ENCODE measurements at places on chromosomes 5 and 9. TPM values are rescaled to one million over a fixed set of nuclear protein-coding genes. Genes with fewer than 3 reads are reported as not detected.

DNA sequence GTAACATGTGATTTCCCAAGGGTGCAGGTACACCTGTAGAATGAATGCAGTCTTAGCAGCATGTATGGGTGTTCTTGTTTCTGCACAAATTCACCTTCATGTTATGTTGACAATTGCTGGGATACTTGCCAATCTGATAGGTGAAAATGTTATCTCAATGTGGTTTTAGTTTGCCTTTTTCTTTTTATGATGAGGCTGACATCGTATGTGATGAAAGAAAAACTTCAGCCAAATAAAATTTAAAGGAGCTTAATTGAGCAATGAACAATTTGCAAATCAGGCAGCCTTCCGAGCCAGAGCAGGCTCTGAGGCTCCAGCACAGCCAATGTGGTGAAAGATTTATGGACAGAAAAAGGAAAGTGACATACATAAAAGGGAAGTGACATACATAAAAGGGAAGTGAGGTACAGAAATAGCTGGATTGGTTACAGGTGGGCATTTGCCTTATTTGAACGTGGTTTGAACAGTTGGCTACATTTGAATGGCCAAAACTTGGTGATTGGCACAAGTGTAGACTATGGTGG is 10.5 kb downstream of the TAL2 start:
- DNase-seq = no peak

GRCh38 chr5:7794823-7795222 is 56.1 kb downstream of the CFAP90 start:
- DNase-seq = no peak

- DNase-seq = no peak
These were observed 650 bp downstream of the ELP1 start for GRCh38 chr9:108933231-108933717.

SPDL1 gene
- 4.9 TPM for total RNA-seq

DNA sequence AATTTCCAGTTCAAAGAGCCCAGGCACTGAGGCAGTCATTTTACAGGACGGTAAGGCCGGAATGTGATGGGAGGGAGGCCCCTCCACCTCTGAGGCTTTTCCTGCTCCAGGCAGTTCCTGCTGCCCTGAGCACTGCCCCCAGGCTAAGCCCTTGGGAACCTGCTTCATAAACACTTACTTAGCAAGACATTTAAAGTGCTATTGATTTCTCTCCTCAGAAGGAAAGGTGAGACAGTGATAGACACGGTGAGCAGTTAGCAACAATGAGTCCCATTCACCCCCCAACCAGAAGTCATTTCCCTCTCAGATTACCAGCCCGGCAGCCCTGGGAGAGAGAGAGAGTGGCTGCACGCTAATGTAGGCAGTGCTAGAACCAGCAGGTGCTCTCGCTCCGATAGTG is 462.5 kb downstream of the SPOCK1 start:
- no peak for DNase-seq

GLDC gene
- total RNA-seq = 1.1 TPM

GRCh38 chr5:166719991-166720390 is 1571.5 kb upstream of the WWC1 start:
- no peak for DNase-seq

DNA sequence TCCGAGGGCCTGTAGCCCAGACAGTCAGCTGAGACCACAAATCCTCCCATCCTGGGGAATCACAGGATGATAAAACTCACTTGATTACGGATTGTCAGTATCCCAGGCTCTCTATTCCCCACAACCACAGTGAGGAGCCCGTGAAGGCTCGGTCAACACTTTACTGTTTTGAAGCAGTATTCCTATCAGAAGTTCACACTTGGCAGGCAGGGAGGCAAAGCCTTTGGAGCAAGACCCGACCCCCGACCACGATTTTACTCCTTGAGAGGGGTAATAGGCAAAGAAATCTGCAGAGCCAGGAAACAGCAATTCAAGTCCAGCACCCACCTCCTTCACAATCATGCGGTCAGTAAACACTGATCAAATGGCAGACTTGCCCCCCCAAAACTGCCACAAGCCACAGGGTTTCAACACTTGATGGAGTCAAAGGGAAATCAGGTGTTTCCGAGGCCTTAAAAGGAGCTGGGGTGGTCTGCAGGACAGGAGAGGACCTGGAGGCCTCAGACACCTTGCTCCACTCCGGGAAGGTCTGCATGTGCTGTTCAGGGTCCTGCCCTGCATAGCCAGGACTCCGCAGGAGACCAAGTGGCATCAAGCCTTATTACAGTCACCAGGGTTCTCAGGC is 25.2 kb downstream of the BICD2 start:
- no peak for DNase-seq

DNA sequence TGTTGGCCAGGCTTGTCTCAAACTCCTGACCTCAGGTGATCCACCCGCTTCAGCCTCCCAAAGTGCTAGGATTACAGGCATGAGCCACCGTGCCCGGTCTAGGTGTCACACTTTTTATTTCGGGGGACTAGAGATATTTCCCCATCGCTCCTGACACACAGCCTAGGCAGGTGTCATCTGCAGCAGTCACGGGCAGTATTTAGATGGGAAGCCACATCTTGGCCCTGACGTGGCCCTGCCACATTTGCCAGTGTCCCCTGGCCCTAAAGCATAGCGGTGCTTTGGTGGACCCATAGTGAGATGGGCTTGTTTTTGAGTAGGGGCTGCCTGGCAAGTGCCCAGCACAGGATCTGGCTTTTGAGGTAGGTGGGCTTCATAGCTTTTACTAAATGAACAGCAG is 45.0 kb upstream of the LRRTM2 start:
- DNase-seq = no peak

CDH9 gene
- total RNA-seq = not detected

DNA sequence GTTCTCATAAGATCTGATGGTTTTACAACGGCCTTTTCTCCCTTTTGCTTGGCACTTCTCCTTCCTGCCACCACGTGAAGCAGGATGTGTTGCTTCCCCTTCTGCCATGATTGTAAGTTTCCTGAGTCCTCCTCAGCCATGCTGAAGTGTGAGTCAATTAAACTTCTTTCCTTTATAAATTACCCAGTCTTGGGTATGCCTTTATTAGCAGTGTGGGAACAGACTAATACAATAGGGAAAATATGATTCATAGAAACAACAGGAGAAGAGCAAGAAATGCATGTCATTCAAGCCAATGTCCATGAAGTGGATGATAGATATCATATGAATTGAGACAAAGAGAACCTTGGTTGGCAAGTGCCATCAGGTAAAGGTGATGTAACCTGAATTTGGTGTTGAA is 128.3 kb upstream of the HAPLN1 start:
- DNase-seq = no peak

NSG2 gene
- total RNA-seq = not detected

DNA sequence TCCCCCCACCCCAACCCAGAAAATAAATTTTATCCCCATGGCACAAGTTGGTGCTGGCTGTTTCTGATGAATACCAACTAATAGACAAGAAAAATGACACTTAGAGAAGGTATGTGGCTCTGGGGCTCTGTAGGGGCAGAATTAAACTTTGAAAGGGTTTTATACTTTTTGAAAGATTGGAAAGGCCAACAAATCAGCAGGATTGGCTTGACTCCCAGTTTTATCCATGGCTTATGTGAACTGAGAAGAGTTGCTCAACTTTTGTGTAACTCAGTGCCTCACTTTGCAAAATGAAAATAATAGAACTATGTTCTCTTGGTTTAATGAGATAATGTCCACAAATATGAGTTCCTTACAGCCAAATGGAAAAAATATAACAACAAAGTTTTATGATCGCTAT is 288.9 kb upstream of the KIF2A start:
- DNase-seq = no peak

- no peak for DNase-seq
These were observed 23.3 kb upstream of the ZDHHC12 start for GRCh38 chr9:128747241-128747640.

Measured in esophagus squamous epithelium (tissue), 5 donors.